ENCODE measurements at places on chromosomes 2 and 18.

DNA sequence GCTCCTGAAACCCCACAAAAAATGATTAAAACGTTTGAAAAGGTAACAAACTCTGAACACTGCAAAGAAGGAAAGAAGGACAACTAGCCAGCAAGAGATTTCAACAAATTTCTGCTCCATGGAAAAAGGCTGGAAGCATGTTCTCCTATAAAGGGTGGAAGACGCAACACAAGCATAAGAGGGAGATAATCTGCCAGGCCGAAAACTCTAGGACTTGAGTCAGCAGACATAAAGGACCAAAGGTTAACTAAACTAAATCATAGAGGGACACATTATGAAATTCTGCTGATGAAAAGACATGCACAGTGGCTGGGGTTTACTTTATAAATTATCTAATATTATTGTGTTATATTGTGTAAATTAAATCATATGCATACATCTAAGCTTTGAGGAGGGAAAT is 6.8 kb downstream of the NPHP1 start:
- no peak for DNase-seq
- H3K4me3 ChIP-seq, result no peak overlapping the region
- H3K27ac ChIP-seq, result no peak overlapping the region
- H3K36me3 ChIP-seq, result peaks cover 3% of the 10 kb centered on the region
- no peaks in the 10 kb centered on the region for H3K27me3 ChIP-seq
- no peaks in the 10 kb centered on the region for H3K4me1 ChIP-seq

GRCh38 chr2:238159071-238159539 is 335 bp downstream of the ERFE start:
- H3K27me3 ChIP-seq, result no peaks in the 10 kb centered on the region
- H3K4me1 ChIP-seq, result no peaks in the 10 kb centered on the region
- H3K36me3 ChIP-seq, result no peaks in the 10 kb centered on the region
- no peak for DNase-seq

- H3K36me3 ChIP-seq, result no peaks in the 10 kb centered on the region
- no peaks in the 10 kb centered on the region for H3K4me1 ChIP-seq
- DNase-seq, result no peak
- no peak overlapping the region for H3K4me3 ChIP-seq
Measured at GRCh38 chr2:207523005-207523404, 6.8 kb upstream of the CREB1 start.

DNA sequence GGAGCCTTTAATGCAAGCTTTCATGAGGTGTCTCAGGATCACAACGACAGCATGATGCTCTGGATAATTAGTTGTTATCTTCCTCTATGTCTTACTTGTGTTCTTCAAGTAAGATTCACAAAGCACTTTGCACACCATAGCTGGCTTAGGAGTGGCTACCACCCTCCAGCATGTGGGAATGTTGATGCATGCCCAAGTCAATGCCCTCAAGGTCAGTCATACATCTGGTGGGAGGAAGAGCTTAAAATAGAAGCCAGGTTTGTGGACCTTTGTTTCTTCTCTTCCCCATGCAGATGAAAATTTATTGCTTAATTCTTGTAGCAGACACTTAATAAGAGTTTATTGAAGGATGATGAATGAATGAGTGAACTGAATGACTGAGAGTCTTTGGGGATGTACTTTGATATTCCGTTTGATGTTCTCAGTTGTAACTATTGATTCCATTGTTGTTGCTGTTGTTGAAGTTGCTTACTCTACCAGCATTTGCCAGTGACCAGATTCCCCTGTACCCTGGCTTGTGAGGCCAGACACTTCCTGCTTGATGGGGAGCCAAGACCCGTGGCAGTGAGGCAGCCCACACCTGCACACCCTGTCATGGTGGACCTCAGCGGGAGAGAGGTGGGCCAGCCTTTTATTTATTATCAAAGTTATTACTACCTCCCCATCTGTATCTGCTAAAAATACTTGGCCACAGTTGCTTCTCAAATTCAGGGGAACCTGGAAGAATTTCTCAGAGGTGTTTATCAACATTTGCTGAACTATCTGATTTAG is 137.8 kb downstream of the LAMA3 start:
- DNase-seq, result no peak
- H3K36me3 ChIP-seq, result no peaks in the 10 kb centered on the region
- H3K27me3 ChIP-seq, result no peaks in the 10 kb centered on the region
- H3K27ac ChIP-seq, result no peak overlapping the region

GRCh38 chr2:240480834-240481623 is 45.6 kb downstream of the GPC1 start:
- H3K4me3 ChIP-seq, result no peak overlapping the region
- H3K36me3 ChIP-seq, result no peaks in the 10 kb centered on the region
- no peaks in the 10 kb centered on the region for H3K4me1 ChIP-seq
- DNase-seq, result no peak
